Fibroblast of mammary gland (primary cell): ENCODE measurements at places on chromosomes 1 and 21.
A peak's percentile ranks its signal among the peaks of the same experiment; 100 is the strongest.

GRCh38 chr1:77543822-77544448 lies 138.5 kb downstream of the ZZZ3 start:
- no peak for DNase-seq

- no peak for DNase-seq
Measured at GRCh38 chr21:14993115-14993514, 71.7 kb downstream of the NRIP1 start.

DNA sequence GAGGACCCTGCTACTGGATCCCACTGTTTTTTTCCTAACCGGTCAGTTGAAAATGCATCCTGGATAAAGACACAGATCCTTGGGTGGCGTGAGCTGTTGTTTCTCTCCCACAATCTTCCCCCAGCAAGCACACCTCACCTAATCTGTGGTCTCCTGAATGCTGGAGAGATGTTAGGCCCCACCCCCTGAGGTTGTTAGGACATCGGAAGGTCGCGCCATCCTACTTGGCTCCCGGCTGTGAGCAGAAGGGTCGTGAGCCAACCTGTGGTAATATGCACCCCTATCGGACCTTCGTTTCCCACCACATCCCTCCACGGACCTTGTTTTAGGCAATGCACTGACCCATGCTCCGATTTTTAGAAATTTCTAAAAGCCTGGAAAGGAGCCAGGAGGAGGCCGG lies 89.9 kb upstream of the IPO9 start:
- DNase-seq = no peak

DNA sequence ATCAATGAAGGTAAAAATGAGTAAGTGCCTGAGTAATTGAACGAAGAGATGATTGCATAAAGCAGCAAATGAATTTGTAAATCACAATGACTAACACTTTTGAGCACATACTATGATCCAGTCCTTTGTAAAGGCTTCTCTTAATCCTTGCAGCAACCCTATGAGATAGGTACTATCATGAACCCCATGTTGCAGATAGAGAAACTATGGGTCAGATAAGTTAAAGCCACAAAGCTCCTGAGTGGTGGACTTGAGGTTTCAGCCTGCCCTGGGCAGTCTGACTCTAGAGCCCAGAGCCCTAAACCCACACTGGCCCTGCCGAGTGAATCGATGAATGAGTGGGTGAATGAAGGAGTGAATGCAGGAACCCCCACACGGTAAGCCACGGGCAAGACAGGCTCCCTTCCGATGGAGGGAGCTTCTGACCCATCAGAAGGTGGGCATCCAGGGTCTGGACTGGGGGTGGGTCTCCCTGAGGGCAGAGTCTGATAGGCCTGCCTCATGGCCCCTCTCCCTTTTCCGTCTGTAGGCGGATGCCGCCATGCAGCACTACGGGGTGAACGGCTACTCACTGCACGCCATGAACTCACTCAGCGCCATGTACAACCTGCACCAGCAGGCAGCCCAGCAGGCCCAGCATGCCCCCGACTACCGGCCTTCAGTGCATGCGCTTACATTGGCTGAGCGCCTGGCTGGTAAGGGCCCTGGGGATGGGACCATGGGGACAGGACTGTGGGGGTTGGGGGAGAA lies 17.0 kb downstream of the DMBX1 start:
- DNase-seq = peak; percentile 55

GRCh38 chr1:77416692-77417450 lies 135.1 kb downstream of the AK5 start:
- DNase-seq = peak; percentile 49

DNA sequence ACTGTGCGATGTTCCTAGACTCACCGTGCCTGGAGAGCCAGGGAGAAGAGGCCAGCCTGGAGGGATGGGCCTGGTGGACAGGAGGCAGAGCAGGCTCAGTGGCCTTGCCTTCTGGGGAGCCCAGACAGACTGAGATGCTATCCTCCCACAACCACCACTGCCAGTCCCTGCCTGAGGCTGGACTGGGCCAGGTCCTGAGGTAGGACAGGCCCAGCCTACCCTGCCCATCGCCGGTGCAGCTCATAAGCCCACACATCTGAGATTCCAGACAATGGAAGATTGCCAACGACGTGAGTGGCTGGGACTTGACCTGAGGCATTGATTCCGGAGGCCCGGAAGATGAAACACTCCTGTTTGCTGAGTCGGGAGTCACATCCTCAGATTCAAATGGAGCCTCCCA lies 5.8 kb downstream of the CLEC20A start:
- no peak for DNase-seq

GRCh38 chr1:17248781-17249180 lies at the start of gene PADI3:
TSS of gene PADI3 (plus strand) at chr1:17249098. CDS start at chr1:17249138, 40 bp downstream.
- no peak for DNase-seq

DNA sequence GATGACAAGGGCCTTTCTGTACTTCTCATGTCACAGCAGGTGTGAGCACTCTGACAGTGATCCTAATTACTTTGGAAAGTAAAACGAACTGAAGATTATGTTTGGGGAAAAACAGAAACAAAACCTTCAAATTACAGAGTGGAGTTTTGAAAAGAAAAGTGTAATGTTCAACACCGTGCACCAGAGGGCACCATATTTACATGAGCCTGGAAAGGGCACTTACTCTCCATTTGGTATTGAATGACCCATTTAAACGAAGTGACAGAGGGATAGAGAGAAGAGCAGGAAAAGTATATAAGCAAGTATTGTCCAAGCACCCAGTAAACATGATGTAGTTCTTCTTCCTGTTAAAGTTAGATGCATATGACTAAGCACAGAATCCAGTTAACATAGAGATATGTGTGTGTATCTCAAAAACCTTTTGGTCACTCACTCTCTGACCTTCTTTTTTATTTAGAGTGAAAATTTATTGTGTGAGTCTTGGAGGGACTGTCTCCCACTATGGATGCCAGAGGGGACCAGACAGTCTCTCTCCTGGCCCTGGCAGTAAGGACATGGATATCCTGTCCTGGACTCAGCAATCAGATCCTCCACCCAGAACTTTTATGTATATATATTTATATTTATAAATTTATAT lies 3.8 kb upstream of the RGSL1 start:
- peak; percentile 62 for DNase-seq

DNA sequence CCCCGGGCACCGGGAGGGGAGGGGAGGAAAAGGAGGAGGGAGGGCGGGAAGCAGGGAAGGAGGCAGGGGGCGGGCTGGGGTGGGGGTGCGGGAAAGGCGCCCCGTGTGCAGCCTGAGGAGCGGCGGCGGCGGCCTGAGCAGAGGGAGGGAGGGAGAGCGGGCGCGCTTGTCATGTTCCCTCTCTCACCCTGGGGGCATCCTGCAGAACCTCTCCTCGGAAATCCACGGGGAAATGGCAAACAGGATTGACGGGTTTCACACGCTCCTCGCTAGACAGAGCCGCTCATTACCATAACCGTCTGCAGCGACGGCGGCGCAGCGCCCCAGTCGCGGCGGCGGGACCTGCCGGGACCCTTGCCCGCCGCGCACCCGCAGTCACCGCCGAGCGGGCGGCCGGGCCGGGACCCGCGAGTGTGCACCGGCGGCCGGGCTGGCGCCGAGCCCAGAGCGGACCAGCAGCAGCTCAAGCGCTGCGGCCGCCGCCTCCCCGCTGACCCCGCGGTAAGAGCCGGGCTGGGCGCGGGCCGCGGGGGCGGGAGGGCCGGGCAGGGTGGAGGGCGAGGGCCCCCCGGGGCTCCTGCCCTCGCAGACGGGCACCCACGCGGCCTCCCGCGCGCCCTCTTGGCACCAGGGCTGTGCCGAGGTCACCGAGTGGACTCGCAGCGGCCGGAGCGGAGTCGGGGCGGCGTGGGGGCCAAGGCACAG lies at the start of gene SERTAD4:
Gene SERTAD4 (plus strand): TSS at position 286 of the 705 bp plus-strand sequence. CDS start 5,165 bp downstream, outside the sequence.
- DNase-seq = peak; percentile 46

GRCh38 chr1:46012236-46012635 lies 120.2 kb downstream of the PIK3R3 start:
- no peak for DNase-seq

GRCh38 chr1:219120624-219121544 lies 52.8 kb upstream of the LYPLAL1 start:
- DNase-seq = peak; percentile 98

GRCh38 chr1:221078260-221078965 lies 199.2 kb downstream of the HLX start:
- peak; percentile 50 for DNase-seq

GRCh38 chr1:165287329-165287728 lies 69.2 kb downstream of the LMX1A start:
- no peak for DNase-seq

DNA sequence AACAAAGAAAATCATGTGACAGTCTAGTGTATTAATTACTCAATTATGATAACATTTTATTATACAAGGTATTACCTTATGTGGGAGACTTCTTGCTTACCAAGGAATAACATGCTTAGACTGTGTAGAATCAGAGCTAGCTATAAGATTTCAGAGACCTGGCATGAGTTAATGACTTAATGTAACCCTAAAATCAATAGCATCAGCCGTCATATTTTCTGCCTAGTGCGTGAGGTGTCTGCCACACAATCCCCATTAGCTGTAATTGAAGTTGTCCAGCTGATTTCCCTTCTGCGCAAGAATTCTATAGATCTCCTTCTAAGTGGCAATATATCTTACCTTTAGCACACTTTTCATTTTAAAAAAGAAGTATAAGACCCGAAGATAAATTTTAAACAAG lies 28.8 kb downstream of the CHODL start:
- DNase-seq = no peak

DNA sequence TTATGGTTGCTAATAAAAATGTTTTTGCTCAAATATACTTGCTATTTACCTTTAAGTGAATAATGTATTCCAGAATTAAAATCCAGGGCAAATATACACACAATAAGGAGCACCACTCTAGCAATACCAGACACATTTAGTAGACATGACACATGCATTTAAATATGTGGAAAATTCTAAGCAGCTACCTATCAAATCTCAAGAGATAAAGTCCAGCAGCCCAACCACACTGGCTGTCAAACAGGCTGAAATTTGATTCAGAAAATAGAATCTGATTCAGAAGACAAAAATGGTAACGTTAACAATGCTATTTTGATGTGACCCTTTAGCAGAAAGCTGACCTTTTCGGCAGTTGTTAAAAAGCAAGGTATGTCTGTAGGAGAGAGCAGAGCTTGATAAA lies 42.3 kb downstream of the PLEKHO1 start:
- peak; percentile 15 for DNase-seq

- no peak for DNase-seq
Measured at GRCh38 chr1:195973311-195973904, 634.8 kb downstream of the KCNT2 start.

- no peak for DNase-seq
Measured at GRCh38 chr1:96498744-96499340, 222.7 kb upstream of the PTBP2 start.

GRCh38 chr1:179083533-179083932 lies 1.7 kb downstream of the TOR3A start:
- DNase-seq = no peak

DNA sequence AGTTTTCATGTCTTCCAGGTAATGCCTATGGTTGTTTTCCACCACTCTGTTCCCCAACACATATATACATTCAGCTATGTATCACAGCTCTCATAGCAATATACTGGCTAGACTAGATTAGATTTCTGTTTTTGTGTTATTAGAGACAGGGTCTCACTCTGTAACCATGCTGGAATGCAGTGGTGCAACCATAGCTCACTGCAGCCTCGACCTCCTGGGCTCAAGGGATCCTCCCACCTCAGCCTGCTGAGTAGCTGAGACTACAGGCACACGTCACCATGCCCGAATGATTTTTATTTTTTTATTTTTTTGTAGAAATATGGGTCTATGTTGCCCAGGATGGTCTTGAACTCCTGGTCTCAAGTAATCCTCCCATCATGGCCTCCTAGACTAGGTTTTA lies 37.7 kb downstream of the SYNJ1 start:
- DNase-seq = no peak

DNA sequence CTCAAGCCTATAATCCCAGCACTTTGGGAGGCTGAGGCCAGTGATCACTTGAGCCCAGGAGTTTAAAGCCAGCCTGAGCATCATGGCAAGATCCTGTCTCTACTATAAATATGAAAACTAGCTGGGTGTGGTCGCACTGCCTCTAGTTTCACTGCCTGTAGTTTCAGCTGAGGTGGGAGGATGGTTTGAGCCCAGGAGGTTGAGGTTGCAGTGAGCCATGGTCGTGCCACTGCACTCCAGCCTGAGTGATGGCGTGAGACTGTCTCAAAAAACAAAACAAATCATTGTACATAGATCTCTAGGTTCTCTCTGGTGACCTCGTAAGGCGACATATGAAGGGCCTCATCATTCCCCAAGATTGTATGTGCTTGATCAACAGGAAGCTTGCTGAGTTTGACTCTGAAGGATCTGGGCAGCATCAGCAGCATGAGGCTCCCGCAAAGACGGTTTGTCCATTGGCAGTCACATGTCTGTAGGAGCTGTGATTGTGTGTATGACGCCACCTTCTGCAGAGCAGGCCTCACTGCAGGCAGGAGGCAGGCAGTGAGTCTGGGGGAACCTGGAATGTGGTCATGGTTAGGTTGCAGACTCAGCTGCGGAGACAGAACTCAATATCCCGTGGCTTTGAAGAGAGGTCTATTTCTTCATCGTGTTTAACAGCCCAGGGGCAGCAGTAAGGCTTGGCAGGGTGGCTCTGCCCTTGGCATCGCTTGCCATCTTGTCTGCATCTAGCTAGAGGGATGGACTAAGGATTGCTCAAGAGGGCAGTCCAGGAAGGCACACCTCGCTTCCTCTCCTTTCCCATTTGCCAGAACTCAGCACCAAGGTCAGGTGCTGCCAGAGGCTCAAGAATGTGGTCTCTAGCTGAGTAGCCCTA lies 14.0 kb downstream of the ATP5PO start:
- peak; percentile 79 for DNase-seq

- no peak for DNase-seq
Measured at GRCh38 chr1:239151937-239152336, 234.4 kb upstream of the CHRM3 start.

DNA sequence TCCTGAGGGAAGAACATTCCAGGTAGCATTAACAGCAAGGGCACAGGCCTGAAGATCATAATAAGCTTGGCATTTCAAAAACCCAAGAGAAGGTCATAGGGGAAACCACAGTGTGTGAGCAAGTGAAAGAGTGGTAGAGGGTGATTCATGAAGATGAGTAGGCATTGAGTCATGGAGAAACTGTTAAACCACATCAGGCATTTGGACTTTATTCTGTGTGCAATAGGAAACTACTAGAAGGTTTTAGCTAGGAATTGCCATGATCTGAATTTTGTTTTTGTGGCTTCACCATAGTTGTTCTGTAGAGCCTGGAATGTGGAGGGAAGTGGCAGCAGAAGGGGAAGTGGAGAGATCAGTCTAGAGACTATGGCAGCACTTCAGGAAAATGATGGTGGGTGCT lies 359.0 kb upstream of the PTBP2 start:
- peak; percentile 99 for DNase-seq

DNA sequence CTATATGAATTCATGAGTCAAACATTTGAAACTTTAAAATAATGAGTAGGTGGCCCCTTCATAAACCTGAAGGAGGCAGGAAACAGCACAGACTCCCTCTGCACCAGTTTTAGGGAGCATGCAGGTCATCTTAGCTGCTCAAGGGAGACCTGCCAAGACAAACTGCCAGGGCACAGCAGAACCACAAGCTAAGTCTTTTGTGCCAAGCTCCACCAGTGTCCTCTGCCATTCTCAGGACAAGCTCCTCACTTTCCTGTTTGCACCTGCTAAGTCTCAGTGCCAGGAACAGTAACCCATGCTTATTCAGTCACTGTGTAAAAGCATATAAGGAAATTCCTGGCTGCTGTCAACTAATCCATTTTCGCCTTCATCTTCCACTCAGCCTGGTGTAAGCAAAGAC lies 368.9 kb downstream of the SEC16B start:
- DNase-seq = no peak
